ENCODE measurements at places on chromosomes 13 and 19. TPM values are rescaled to one million over a fixed set of nuclear protein-coding genes. Genes with fewer than 3 reads are reported as not detected.

DNA sequence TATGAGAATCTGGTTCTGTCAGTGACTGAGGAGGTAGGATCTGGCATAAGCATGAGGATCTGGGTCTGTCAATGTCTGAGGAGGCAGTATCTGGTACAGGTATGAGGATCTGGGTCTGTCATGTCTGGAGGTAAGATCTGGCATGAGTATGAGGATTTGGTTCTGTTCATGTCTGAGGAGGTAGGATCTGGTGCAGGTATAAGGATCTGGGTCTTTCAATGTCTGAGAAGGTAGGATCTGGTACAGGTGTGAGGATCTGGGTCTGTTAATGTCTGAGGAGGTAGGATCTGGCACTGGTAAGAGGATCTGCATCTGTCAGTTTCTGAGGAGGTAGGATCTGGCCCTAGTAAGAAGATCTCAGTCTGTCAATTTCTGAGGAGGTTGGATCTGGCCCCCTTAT lies 12.4 kb upstream of the PDCD2L start:
- no peaks in the 10 kb centered on the region for H3K4me1 ChIP-seq
- H3K36me3 ChIP-seq = peaks cover 88% of the 10 kb centered on the region
- peak; percentile 20 for DNase-seq
- no peaks in the 10 kb centered on the region for H3K27me3 ChIP-seq
- no peak overlapping the region for H3K4me3 ChIP-seq

- peaks cover 21% of the 10 kb centered on the region for H3K4me1 ChIP-seq
- H3K36me3 ChIP-seq = peaks cover 9% of the 10 kb centered on the region
- H3K4me3 ChIP-seq = no peak overlapping the region
- DNase-seq = no peak
- no peaks in the 10 kb centered on the region for H3K27me3 ChIP-seq
- H3K27ac ChIP-seq = no peak overlapping the region
Measured at GRCh38 chr13:44574466-44574855, 1.7 kb downstream of the TSC22D1 start.

GRCh38 chr19:41030651-41031050 lies 39.6 kb downstream of the CYP2B6 start:
- no peak overlapping the region for H3K4me3 ChIP-seq
- peaks cover 2% of the 10 kb centered on the region for H3K27me3 ChIP-seq
- DNase-seq = no peak
- H3K36me3 ChIP-seq = no peaks in the 10 kb centered on the region

The CYP4F11 gene
- total RNA-seq = not detected

The IZUMO2 gene
- not detected for total RNA-seq
